CD4-positive, alpha-beta T cell treated with Interferon alpha-2 for 1 hour (primary cell): ENCODE measurements at places on chromosomes 7 and 10.
A peak's percentile ranks its signal among the peaks of the same experiment; 100 is the strongest.

GRCh38 chr10:7285522-7286322, 125.1 kb downstream of the SFMBT2 start:
- DNase-seq = no peak

DNA sequence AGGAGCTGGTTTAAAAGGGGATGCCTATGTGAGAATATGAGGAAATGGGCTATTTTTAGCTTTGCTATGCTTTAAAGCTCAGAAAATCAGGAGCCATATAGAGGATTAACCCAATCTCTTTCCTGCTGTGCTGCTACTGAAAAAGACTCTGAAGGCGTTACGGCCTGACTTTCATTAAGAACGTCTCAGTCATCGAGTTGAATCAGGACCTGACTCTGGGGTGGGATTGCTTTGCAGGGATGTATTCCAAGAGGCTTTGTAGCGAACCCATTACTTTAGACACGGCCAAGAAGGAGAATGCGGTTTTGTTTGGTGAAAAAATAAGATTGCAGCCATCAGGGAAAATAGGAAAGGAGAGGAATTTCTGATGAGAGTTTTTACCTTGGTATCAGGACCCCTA, 426.9 kb downstream of the CCSER2 start:
- DNase-seq = no peak

DNA sequence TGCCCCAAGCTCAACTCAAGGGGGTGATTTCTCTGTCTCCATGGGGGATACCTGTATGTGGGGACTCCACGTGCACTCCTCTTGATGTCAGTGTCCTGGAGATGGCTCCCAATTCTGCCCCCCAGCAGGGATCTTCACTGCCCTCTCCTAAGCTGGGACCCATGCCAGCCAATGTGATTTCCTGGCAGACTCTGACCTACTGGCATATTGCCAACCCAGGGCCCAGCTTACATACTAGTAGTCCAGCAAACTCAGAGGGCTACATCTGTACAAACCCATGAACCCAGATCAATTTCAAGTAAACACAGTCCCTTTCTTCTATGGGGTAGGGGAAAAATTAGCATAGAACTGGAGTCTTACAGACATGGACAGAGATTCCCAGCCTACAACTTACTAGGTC, 26.2 kb upstream of the BMPR1A start:
- no peak for DNase-seq

- DNase-seq = no peak
These were observed 201.2 kb upstream of the SEMA3E start for GRCh38 chr7:83850125-83850524.

- DNase-seq = no peak
These were observed 31.7 kb downstream of the MKX start for GRCh38 chr10:27713941-27714340.

GRCh38 chr10:7471720-7472367, 61.0 kb upstream of the SFMBT2 start:
- DNase-seq = peak; percentile 24

DNA sequence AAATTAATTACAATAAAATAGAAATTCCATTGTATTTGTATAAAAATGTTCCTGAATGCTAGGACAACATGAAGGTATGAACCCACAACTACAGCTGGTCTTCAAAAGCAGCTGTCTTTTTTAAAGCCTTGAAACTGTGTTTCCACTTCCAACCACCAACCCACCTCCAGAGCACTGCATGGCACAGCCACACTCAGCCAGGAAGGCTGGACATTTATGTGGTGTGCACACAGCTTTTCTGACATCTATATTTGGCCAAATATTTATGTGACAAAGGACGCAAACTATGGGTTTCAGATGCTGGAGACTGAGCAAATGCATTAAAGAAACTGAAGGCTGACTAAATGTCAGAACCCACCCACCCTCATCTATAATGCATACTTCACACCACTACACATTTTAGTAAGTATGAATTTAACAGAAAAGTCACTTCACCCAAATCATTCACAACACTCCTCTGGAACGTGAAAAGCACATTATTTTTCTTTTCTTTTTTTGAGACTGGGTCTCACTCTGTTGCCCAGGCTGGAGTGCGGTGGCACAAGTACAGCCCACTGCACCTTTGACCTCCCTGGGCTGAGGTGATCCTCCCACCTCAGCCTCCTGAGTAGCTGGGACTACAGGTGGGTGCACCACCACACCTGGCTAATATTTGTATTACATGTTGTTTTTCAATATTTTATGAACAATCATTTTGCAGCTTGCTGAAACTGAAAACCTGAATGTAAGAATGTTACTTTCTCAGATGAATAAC, 27.9 kb upstream of the DAGLB start:
- DNase-seq = no peak

DNA sequence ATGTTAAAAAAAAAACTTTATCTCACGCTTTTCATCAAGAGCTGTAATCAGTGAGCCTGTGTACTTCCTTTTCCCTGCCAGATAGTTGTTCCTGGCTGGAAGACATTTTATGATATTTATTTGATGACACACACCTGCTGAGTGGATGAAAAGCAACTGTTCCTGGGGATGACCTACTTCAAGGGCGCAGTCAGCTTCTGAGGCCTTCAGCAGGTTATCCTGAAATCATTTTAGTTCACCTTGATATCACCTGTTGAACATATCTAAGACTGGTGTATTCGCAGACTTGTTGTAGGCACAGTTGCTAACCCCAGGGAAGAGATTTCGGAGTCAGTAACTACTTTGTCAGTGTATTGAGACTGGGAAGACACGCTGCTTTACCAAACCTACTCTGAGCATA, 234.5 kb upstream of the TCF7L2 start:
- no peak for DNase-seq

DNA sequence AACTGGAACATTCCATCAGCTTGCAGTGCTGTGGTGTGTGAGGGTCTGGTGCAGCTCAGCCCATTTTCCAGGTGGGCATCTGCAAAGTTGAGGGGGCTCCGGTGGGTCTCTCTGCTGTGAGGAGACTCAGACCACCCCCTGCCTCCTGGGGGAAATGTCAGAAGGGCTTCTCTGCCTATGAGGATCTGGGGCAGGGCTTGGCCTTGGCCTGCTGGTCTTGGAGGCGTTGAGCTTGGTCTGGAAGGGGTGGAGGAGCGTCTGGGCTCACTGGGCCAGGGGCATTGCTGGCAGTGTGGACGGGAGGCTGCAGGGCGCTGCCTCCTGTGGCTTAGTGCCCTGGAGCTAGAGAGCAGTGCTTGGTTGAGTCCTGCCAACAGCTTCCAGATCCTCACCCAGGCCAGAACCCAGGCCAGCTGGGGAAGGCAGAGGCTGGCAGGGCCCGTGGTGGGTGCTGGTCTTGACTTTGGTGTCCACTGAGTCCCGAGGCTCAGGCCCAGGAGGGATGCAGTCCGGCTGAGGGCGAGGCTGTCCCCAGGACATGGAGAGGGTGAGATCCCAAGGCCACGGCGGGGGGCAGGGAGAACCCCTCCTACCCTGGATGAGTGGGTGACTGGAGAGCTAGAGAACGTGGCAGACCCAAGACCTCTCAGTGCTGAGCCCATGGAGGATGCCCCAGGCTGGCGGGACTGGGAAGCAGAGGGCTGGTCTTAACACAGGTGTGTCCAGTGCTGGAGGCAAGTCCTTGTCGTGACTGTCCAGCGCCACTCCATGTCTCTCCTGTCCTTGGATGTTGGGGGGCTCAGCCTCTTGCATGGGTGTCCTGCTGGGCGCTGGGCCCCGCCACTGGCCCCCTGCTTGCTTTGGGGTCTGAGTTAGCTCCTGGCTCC, 2.8 kb downstream of the SPRN start:
- no peak for DNase-seq

DNA sequence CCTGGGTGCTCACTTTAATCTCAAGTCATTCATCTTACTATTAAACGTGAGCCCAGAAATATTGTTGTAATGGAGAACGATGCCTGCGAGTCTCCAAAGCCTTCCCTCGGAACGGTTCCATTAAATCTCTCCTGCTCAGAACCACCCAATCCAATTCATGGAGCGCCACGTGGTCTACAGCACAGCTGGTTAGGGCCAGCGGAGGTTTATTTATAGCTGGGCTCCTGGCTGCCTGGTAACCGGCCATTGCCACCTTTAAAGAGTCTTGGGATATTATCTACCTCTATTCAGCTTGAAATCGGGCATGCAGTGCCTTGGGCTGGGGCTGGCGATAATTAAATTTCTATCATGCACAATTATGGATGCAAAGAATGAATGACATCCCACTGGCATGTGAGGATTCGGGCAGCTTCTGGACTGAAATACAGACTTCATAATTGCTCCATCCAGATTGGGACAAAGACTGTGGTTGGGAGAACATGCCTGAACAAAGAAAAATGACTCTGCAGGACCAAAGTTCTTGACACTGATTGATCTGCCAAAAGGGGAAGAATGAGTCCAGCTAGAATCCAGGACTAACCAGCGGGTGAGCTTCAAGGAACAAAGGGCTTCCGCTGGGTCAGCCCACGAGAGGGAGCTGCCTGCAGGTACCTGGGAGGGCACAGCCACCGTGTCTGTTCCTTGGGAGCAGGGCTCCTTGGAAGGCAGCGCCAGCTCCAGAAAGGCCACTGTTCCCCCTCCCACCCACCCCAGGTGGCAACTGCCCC, 7.3 kb downstream of the FAM20C start:
- DNase-seq = no peak

- no peak for DNase-seq
These were observed 5.4 kb upstream of the NUB1 start for GRCh38 chr7:151336027-151336708.

- DNase-seq = no peak
These were observed 141.4 kb downstream of the GRID1 start for GRCh38 chr10:86225103-86225782.

DNA sequence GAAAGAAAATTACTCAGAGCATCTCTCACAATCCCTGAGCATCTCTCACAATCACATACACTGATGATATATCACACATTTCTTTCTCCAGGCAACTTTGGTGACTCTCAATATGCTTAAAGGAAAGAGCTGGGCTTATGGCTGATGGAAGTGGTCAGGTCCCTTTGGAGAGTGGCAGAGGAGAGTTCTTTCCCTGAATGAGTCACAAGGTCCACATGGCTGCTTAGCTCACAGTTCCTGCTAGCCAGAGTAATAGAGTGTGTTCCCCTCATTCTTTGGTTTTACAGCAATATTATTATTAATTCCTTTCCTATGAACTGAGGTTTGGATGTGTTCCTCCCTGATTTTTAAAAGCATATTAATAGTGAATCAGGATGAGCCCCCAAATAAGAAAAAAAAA, 287.4 kb downstream of the C7orf25 start:
- DNase-seq = no peak

DNA sequence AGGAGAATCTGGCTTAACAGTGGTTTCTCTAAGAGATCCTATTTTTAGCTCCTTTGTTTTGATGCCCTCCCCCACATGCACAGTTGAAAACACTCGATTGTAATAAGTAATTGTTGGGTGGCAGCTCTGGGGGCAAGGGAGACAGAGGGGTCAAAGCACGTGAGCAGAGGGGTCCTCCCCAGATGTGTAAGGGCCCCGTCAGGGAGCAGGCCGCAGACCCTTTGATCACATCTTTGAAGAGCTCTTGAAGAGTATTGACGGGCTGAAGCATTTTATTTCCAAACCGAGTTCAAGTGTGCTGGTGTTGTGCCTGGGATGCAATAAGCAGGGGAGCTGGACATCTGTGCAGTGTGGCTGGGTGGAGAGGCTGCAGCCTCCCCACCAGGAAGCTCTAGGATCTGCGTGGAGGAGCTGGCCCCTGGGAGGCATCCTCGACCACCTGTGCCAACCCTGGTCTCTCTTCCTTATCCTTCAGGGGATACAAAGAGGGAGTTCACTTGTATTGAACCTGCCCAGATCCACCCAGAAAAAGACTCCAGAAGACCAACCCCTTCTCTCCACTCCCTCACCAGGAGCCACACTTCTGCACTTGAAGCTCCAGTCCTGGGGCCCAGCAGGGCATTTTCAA, 473.0 kb upstream of the MGMT start:
- DNase-seq = no peak

GRCh38 chr10:100637785-100638184, 102.0 kb downstream of the HIF1AN start:
- no peak for DNase-seq

GRCh38 chr7:2287745-2288144, 26.5 kb downstream of the SNX8 start:
- DNase-seq = no peak

- no peak for DNase-seq
These were observed 105.9 kb upstream of the SDK1 start for GRCh38 chr7:3195160-3195559.

DNA sequence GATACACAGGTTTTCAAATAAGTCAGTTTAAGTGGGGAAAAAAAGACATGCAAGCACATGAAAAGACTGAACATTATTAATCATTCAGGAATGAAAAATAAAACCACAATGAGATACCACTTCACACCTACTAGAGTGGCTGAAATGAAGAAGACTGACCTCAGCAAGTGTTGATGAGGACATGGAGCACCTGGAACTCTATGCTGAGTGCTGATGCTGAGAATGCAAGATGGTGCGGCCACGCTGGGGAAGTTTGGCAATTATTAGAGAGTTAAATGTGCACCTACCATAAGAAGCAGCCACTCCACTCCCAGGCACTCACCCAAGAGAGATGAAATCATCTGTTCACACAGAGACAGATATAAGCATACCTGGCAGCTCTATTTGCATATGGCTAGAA, 32.9 kb upstream of the ELFN1 start:
- no peak for DNase-seq

DNA sequence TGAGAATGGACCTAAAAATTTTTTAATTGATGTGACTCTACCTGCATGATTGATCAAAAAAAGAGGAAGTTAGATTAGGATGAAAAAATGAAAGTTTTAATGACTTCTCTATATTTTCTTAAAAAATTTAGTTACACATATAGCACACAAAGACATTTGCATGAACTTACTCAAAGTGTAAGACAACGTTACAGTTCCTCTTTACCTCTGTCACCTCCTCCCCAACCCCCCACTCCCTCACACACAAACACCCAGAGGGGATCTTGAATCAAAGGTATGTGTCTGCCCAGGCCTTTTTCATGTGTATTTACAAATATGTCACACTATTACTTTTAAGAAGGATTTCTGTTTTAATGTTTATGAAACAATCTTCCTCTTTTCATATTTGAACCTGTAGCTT, 20.6 kb upstream of the CDCA7L start:
- no peak for DNase-seq

DNA sequence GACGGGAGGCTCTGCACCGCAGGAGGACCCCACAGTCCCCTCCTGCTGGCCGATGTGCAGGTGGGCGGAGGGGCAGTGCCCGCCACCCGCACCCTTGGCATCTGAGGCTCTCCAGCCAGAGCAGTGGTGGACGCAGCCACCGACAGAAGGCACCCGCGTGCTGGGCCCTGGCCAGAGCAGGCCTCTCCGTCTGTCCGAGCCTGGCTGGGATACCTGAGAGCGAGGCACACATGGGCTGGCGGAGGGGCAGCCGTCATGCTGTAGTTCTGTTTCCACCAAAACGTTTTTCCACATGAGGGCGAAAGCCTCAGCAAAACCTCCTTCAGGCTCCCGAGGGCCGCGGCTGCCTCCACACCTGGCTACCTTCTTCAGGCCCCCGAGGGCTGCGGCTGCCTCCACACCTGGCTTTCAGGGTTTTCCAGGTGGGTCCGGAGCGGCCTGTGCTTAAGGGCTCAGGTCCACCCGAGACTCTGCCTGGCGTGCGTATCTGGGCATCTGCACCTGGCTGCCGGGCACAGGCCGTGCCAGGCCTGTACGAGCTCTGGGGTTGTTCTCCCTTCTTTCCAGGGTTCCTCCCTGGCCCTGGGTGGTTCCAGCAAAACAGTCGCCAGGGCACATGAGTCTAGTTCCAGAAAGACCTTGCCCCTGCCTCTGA, 115.5 kb downstream of the INPP5A start:
- no peak for DNase-seq

- DNase-seq = no peak
These were observed 233.6 kb downstream of the SEMA3D start for GRCh38 chr7:84953234-84953633.
